ENCODE measurements at places on chromosomes 6 and 20.

DNA sequence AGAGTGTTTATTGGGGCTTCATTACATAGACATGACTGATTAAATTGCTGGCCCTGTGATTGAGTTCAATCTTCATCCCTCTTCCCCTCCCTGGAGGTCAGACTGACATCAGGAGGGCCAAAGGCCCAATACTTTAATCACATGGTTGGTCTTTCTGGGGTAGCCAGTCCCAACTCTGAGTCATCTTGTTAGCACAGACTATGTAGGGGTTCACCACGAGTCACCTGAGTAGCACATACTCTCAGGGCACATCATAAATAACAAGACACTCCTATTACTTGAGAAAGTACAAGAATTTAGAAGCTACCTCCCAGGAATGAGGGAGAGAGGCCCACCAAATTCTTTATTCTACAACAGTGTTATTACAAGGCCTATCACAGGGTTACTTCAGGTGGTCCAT lies 11.3 kb downstream of the GINS1 start:
- H3K27ac ChIP-seq, result peak overlapping the region; percentile 50
- H3K4me3 ChIP-seq, result no peak overlapping the region
- peaks cover 22% of the 10 kb centered on the region for H3K36me3 ChIP-seq
- no peak for DNase-seq
- H3K27me3 ChIP-seq, result no peaks in the 10 kb centered on the region

DNA sequence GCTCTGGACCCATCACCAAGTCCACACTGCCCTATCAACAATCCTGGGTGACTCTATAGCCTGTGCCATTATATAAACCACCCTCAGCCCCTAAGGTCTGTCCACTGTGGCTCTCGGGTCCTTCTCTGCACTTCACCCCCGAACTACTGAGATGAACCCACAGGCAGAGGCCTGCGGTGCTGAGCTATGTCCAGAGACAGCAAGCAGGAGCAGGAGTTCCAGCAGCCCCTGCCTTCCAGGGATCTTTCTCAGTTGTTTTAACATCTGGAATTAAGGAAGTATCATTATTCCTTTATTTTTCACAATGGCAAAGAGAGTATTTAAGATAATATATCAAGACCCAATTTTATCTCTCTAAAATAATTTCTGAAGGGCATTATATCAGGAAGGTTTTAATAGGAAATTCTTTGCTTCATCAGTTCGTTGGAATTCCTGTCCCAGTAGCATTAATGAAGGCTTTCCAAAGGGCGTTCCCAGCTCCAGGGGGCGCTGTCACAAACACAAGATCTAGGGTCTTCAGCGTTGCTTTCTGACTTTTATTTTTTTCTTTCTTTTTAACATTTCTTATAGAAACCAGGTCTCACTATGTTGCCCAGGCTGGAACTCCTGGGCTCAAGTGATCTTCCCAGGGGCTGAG lies 27.3 kb downstream of the RRBP1 start:
- DNase-seq, result no peak
- H3K27ac ChIP-seq, result peak overlapping the region; percentile 32
- H3K4me1 ChIP-seq, result peaks cover 12% of the 10 kb centered on the region
- H3K36me3 ChIP-seq, result peaks cover 39% of the 10 kb centered on the region
- H3K27me3 ChIP-seq, result no peaks in the 10 kb centered on the region

GRCh38 chr6:19976411-19977129 lies 139.4 kb downstream of the ID4 start:
- no peaks in the 10 kb centered on the region for H3K36me3 ChIP-seq
- H3K27me3 ChIP-seq, result no peaks in the 10 kb centered on the region
- no peaks in the 10 kb centered on the region for H3K4me1 ChIP-seq
- DNase-seq, result no peak
- H3K27ac ChIP-seq, result no peak overlapping the region

DNA sequence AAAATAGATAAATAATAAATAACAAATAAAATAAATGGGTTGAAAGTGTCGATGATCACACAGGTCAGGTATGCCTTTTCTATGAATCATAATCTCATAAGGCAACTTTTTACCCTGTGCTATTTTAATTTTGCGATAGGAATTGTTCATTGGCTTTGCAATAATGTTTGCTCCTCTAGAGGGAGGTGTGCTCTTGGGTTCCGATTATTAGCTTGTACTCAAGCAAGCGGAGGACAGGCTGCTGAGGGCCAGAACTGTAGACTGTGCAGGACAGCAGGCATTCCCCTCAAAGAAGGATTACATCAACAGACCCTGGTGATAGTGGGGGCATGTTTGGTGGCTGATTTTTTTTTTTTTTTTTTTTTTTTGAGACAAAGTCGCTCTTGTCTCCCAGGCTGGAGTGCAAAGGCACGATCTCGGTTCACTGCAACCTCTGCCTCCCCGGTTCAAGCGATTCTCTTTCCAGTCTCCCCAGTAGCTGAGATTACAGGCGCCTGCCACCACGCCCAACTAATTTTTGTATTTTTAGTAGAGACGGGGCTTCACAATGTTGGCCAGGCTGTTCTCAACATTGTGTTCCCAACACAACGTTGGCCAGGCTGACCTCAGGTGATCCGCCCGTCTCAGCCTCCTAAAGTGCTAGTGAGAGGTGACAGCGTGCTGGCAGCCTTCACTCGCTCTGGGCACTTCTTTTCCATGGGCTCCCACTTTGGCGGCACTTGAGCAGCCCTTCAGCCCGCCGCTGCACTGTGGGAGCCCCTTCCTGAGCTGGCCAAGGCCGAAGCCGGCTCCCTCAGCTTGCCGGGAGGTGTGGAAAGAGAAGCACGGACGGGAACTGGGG lies 35.6 kb downstream of the RIOK1 start:
- H3K4me1 ChIP-seq, result no peaks in the 10 kb centered on the region
- H3K27me3 ChIP-seq, result no peaks in the 10 kb centered on the region
- H3K4me3 ChIP-seq, result no peak overlapping the region
- H3K27ac ChIP-seq, result no peak overlapping the region
- no peak for DNase-seq

DNA sequence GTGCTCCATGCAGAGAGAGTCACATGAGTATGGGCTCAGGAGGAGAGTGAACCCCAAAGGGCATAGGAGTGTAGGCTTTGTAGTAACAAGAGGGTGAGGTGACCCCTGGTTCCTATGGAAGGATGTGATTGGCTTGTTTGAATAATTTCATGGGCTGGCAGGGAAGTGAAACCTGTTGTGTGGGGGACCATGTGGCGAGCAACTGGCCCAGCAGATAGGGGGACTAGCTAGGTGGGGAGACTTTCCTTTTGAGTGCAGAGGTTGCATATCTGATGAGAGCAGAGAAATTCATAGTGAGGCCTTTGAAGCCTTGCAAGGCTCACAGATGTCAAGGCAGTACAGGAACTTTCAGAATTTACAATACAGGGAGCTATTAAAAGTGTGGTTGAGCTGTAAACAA lies 247.9 kb upstream of the SLC35B3 start:
- no peak overlapping the region for H3K27ac ChIP-seq
- no peaks in the 10 kb centered on the region for H3K4me1 ChIP-seq
- DNase-seq, result no peak
- H3K36me3 ChIP-seq, result no peaks in the 10 kb centered on the region
- no peak overlapping the region for H3K4me3 ChIP-seq

DNA sequence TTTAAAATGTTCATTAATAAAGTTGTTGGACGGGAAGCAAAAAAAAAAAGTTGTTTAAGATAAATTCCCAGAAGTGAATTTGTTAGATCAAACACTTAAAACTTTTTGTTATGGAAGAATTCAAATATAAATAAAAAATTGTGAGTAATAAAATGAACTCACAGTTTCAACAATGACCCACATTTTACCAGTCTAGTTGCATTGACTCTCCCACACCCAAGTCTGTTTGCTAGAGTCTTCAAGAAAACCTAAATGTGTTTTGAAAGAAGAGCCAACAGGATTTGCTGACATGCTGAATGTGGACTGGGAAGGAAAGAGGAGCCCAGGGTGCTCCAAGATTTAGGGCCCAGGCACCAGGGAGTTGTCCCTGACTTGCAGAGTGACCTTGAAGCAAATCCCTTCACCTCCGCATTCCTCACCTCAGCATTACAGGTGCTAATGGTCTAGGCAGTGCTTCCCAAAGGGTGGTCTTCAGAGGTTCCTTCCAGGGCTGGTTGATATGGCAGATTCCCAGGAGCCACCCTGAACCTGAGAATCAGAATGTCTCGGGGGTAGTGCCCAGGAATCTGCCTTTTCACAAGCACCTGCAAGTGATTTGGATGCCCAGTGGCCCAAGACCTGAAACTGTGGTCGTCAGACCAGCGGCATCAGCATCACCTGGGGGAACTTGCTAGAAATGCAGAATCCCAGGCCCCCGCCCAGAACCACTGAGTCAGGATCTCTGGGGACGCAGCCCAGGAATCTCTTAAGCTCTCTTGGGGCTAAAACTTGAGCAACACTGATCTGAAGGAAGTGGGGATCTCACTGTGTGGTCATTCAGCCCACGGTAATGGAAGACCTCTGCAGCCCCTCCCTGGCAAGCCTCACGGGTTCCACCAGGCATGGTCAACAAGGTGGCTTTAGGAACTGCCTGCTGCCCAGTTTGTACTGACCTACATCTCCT lies 31.1 kb downstream of the POFUT1 start:
- H3K27me3 ChIP-seq, result no peaks in the 10 kb centered on the region
- H3K4me3 ChIP-seq, result no peak overlapping the region
- H3K27ac ChIP-seq, result peak overlapping the region; percentile 37
- peaks cover 13% of the 10 kb centered on the region for H3K4me1 ChIP-seq
- H3K36me3 ChIP-seq, result peaks cover 29% of the 10 kb centered on the region
- no peak for DNase-seq

- no peaks in the 10 kb centered on the region for H3K36me3 ChIP-seq
- H3K4me3 ChIP-seq, result no peak overlapping the region
- H3K4me1 ChIP-seq, result no peaks in the 10 kb centered on the region
- H3K27me3 ChIP-seq, result peaks cover 6% of the 10 kb centered on the region
- no peak overlapping the region for H3K27ac ChIP-seq
Measured at GRCh38 chr20:34988191-34988540, 32.5 kb downstream of the MYH7B start.

- no peak for DNase-seq
- H3K27ac ChIP-seq, result no peak overlapping the region
- no peaks in the 10 kb centered on the region for H3K36me3 ChIP-seq
- no peak overlapping the region for H3K4me3 ChIP-seq
- no peaks in the 10 kb centered on the region for H3K4me1 ChIP-seq
- no peaks in the 10 kb centered on the region for H3K27me3 ChIP-seq
Measured at GRCh38 chr20:15655295-15655874, 917.9 kb downstream of the KIF16B start.

DNA sequence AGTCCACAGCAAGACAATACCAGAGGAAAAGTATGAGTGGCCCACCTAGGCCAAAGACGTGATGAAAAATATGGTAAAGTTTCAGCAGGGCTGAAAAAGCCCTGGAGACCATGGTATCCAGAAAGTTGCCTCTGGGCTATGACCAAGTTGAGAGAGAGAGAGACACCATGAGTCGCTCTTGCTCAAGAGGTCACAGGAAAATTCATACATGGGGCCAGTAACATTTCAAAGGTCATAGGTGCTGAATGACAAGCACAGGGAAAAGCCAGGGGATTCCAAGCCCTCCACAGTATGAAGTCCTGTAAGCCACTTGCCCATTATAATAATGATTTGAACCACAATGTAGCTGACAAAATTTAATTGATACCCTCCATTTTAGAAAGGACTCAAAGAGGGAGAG lies 657.7 kb upstream of the CITED2 start:
- H3K4me3 ChIP-seq, result no peak overlapping the region
- H3K36me3 ChIP-seq, result no peaks in the 10 kb centered on the region
- H3K27ac ChIP-seq, result no peak overlapping the region
- no peaks in the 10 kb centered on the region for H3K27me3 ChIP-seq
- DNase-seq, result no peak
- H3K4me1 ChIP-seq, result no peaks in the 10 kb centered on the region

GRCh38 chr6:130303431-130303830 lies 62.4 kb upstream of the TMEM200A start:
- no peak for DNase-seq
- peaks cover 22% of the 10 kb centered on the region for H3K27me3 ChIP-seq
- H3K36me3 ChIP-seq, result no peaks in the 10 kb centered on the region
- no peak overlapping the region for H3K27ac ChIP-seq
- H3K4me3 ChIP-seq, result no peak overlapping the region

- H3K4me3 ChIP-seq, result peak overlapping the region; percentile 51
- H3K4me1 ChIP-seq, result peaks cover 26% of the 10 kb centered on the region
- H3K27ac ChIP-seq, result peak overlapping the region; percentile 86
- peak; percentile 65 for DNase-seq
Measured at GRCh38 chr6:13611715-13612114, 3.4 kb upstream of the NOL7 start.

DNA sequence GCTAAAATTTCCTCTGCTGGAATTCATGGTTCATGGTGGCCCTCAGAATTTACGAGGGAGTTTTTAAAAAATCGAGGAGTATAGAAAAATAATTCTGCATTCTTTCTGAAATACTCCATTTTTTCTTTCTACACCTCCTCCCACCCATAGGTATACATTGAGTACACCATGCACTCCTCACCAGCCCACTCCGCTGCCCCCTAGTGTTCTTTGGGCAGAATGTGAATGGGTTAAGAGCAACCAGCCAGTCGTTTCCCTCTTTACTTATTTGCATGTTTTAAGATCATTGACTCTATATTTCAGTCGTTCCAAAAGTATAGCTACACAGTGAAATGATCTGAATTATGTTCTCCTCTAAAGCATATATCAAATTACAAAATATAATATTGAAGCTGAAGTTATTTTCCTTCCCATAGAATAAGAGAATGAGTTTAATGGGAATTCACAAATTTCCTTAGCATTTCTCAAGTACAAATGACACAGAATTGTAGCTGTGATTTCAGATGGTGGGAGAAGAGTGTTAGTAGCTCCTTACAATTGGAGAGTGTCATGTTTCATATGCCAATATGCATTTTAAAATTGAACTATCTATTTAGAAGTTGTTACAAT lies 977.7 kb upstream of the SLC35B3 start:
- H3K27me3 ChIP-seq, result no peaks in the 10 kb centered on the region
- no peaks in the 10 kb centered on the region for H3K36me3 ChIP-seq
- no peak overlapping the region for H3K4me3 ChIP-seq
- no peaks in the 10 kb centered on the region for H3K4me1 ChIP-seq
- no peak overlapping the region for H3K27ac ChIP-seq

DNA sequence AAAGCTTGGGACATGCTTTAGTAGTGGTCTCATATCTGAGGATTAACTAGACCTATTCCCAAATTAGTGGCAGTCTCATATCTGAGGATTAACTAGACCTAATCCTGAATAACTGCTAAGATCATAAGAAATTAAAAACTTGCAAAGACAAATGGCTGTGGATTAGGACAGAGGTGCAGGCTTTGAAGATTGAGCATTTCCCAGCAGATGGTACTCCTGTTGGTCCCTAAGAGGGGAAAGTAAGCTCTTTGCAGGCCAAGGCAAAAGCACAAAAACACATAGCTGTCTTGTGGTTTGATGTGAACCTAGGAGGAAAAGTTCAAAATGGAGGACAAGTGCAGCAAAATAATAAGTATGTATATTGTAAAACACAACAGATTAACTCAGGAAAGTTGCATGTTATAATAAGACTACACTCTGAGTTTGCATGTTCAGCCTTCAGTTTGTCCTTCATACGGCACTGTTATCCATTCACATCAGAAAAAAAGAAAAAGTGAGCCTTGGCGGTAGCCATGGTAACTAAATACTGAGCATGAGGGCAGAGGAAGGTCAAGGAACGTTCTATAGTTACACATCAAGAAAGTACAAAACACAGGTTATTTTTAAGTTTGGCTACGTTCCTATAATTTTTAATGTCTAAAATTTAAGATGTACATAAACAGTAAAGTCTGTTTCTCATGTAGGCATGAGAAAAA lies 62.8 kb downstream of the FILIP1 start:
- H3K36me3 ChIP-seq, result no peaks in the 10 kb centered on the region
- H3K4me3 ChIP-seq, result no peak overlapping the region
- DNase-seq, result no peak
- H3K27ac ChIP-seq, result no peak overlapping the region
- peaks cover 3% of the 10 kb centered on the region for H3K4me1 ChIP-seq
